ENCODE measurements at places on chromosomes 7 and 10.

- DNase-seq, result no peak
Measured at GRCh38 chr10:122206471-122207065, 64.5 kb upstream of the BTBD16 start.

DNA sequence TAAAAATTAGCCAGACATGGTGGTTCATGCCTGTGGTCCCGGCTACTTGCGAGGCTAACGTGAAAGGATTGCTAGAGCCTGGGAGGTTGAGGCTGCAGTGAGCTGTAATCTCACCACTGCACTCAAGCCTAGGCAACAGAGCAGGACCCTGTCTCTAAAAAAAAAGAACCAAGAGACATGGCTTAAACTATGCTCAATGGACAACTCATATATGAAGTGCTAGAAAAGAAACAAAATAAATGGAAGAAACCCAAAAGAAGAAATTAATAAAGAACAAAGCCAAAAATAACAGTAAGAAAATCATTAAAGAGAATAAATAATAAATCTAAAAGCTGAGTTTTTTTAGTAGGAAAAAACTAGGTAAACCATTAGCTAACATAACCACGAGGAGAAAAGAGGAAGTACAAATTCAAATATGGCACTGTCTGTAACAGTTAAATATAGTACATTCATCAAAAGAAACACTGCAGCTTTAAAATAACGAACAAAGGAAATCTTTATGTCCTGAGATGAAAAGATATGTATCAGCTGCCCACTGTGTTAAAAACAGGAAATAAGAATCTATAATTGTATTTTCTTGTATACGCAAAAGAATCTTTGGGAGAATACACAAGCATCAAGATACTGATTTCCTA is 48.7 kb downstream of the UPF2 start:
- DNase-seq, result no peak

GRCh38 chr7:159370-160270 is 32.8 kb upstream of the FAM20C start:
- no peak for DNase-seq

- no peak for DNase-seq
Measured at GRCh38 chr10:7412237-7412927, 1.5 kb upstream of the SFMBT2 start.

GRCh38 chr7:70307544-70308106 is 709.4 kb downstream of the AUTS2 start:
- DNase-seq, result no peak

DNA sequence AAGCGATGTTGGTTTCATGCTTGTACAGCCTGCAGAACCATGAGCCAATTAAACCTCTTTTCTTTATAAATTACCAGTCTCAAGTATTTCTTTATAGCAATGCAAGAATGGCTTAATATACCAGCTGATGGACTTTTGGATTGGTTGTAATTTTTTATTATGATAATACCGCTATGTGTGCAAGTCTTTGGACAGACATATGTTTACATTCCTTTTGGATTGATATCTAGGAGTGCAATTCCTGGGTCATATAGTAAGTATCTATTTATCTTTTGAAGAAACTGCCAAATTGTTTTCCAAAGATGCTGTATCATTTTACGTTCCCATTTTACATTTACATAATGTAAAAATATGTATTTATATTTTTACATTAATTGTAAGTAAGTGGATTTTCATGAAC is 81.2 kb upstream of the PIP4K2A start:
- no peak for DNase-seq

GRCh38 chr7:127844165-127844564 is 187.1 kb downstream of the LRRC4 start:
- no peak for DNase-seq

DNA sequence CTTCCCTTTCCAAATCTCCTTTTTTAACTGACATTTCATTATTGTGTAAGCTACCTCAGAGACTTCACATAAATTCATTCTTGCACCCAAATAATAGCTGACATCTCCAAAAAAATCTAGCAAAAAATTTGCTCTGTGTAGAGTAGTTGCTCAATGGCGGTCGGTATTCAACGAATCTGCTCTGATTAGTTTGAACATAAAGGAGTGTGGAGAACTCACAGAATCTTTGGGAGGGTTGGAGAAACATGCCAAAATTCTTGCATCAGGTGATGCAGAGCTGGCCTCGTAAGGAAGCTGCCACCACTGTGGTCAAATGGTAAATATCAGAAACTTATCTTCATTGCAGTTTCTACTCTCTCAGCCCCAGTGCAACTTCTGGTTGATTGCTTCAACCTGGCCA is 201.2 kb upstream of the MDFIC start:
- no peak for DNase-seq

DNA sequence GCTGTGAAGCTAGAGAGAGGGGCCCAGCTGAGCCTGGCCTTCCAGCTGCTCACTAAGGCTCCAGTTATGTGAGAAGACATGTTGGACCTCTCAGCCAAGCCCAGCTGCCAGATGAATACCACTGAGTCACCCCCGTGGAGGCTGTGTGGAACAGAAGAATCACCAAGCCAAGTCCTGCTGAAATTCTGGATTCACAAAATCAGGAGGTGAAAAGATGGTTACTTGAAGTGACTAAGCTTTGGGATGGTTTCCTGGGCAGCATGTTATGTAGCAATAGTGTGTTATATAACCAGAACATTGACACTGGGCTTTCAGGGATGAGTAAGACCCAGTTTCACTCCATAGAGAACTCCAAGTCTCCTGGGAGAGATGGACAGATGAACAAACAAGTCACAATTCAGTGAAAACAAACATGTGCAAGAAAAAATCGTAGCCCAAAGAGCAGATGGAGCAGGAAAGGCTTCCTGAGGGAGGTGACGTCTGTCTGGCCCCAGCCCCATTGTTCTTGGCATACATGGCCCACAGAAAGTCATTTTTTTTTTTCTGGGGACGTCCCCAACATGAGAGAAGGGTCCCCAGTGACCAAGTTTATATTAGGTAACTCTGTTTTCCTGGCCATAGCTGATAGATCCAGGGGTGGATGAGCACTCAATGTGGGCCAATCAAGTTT is 64.1 kb upstream of the PDZD8 start:
- DNase-seq, result peak; percentile 78

Measured in RCC 7860 (cell line).